T-helper 17 cell (primary cell): ENCODE measurements at places on chromosomes 13 and 19. TPM values are rescaled to one million over a fixed set of nuclear protein-coding genes. Genes with fewer than 3 reads are reported as not detected.

DNA sequence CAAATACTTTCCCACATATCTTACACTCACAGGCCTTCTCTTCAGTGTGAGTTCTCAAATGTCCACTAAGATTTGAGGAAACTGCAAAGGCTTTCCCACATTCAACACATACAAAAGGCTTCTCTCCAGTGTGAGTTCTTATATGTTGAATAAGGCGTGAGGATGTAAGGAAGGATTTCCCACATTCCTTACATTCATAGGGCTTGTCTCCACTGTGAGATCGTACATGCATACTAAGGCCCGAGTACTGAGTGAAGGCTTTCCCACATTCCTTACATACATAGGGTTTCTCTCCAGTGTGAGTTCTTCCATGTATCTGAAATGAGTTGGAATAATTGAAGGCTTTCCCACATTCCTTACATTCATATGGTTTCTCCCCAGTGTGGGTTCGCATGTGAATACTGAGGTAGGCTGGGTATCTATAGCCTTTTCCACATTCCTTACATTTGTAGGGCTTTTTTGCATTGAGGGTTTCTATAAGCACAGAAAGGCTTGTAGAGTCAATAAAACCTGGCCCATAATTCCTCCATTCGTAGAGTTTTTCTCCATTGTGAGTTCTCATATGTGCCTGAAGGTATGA is 9.6 kb downstream of the ZNF426 start:
- peaks cover 14% of the 10 kb centered on the region for H3K36me3 ChIP-seq
- no peaks in the 10 kb centered on the region for H3K27me3 ChIP-seq
- H3K27ac ChIP-seq, result no peak overlapping the region
- H3K4me1 ChIP-seq, result no peaks in the 10 kb centered on the region

GRCh38 chr13:98142380-98143156 is at the start of gene FARP1:
Gene FARP1 (plus strand): TSS chr13:98143094. CDS start chr13:98213243, 70,149 bp downstream.
- peaks cover 6% of the 10 kb centered on the region for H3K4me1 ChIP-seq
- H3K27ac ChIP-seq, result no peak within 1 kb of the TSS
- no peaks in the 10 kb centered on the region for H3K36me3 ChIP-seq
- H3K27me3 ChIP-seq, result peaks cover 71% of the 10 kb centered on the region

The DAND5 gene
- total RNA-seq, result not detected

The SHISA7 gene
- total RNA-seq, result not detected

DNA sequence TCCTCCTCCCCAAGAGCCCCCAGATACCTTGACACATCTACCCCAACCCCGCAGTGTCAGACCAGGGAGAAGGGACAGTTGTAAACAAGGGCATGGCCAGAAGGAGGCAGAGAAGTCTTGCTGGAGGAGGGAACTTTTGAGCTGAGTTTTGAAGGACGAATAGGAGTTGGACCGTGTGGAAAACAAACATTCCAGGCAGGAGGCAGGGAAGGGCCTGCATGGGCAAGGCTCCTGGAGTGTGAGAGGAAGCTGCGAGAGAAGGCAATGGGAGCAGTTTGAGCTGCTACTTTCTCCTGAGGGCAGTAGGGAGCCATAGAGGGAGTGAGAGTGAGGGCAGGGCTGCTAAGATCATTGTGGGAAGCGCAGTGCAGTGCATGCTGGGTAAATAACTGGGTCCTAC is 23.3 kb downstream of the IL12RB1 start:
- DNase-seq, result no peak
- H3K27ac ChIP-seq, result no peak overlapping the region
- peaks cover 4% of the 10 kb centered on the region for H3K4me1 ChIP-seq
- H3K27me3 ChIP-seq, result no peaks in the 10 kb centered on the region
- H3K4me3 ChIP-seq, result peak overlapping the region; percentile 52

DNA sequence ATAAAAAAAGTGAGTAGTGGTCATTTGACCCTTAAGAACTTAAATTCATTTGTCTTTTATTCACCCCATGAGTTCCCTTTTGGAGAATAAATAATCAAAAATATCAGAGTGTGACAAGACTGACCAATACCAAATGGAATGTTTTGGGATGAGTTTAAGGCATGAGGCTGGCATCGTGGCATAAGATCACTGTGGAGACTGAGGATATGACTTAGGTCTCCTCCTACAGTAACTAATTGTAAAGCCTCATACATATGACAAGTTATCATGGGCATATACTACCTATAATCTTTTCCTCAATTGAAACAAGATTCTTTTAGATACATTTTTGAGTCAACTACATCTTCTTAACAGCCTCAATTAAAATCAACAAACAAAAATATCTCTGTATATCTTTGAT is 782.0 kb downstream of the SLITRK1 start:
- no peak for DNase-seq
- H3K27ac ChIP-seq, result no peak overlapping the region
- no peaks in the 10 kb centered on the region for H3K36me3 ChIP-seq
- H3K4me1 ChIP-seq, result no peaks in the 10 kb centered on the region
- H3K4me3 ChIP-seq, result no peak overlapping the region

- H3K36me3 ChIP-seq, result no peaks in the 10 kb centered on the region
- H3K4me1 ChIP-seq, result no peaks in the 10 kb centered on the region
- H3K4me3 ChIP-seq, result no peak overlapping the region
These were observed 213.6 kb upstream of the CSNK1A1L start for GRCh38 chr13:37319031-37319443.

DNA sequence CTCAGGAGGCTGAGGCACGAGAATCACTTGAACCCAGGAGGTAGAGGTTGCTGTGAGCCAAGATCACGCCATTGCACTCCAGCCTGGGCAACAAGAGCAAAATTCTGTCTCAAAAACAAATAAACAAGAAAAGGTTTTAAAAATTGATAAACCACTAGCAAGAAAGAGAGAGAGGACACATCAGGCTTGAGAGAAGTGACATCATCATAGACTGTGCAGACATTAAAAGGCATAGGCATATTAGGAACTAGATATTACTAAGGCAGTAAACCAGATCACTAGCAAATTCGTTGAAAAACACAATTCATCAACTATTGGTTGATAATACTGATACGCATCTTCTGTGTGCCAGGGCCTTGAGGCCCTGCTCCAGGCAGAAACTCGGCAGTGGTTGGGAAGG is 7.7 kb downstream of the A1BG start:
- DNase-seq, result no peak
- H3K4me3 ChIP-seq, result peak overlapping the region; percentile 91
- H3K27me3 ChIP-seq, result no peaks in the 10 kb centered on the region

The FPR3 gene
- total RNA-seq, result not detected

The HMG20B gene
- 36.7 TPM for total RNA-seq

GRCh38 chr13:73336773-73337172 is 278.0 kb downstream of the KLF5 start:
- no peak overlapping the region for H3K4me3 ChIP-seq
- DNase-seq, result no peak
- no peaks in the 10 kb centered on the region for H3K4me1 ChIP-seq
- H3K36me3 ChIP-seq, result no peaks in the 10 kb centered on the region

GRCh38 chr19:8569066-8569771 is 8.0 kb downstream of the MYO1F start:
- H3K4me1 ChIP-seq, result peaks cover 52% of the 10 kb centered on the region
- peaks cover 5% of the 10 kb centered on the region for H3K36me3 ChIP-seq
- peak overlapping the region; percentile 97 for H3K27ac ChIP-seq
- H3K27me3 ChIP-seq, result no peaks in the 10 kb centered on the region
- peak overlapping the region; percentile 89 for H3K4me3 ChIP-seq

DNA sequence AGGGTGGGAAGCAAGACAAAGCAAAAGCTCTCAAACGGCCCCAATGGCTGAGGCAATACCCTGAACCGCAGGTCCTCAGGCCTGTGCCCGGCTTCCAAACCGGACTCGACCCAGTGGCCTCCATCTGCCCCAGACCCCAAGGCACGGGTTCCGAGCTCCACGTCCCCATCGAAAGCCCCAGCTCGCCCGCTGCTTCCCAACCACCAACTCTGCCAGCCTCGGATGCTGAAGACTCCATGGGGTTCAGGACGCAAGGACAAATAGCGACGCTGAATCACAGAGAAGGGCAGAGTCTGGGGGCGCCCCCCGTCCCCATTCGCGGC is 559 bp downstream of the POLR2E start:
- H3K36me3 ChIP-seq, result no peaks in the 10 kb centered on the region
- H3K4me3 ChIP-seq, result peak overlapping the region; percentile 97
- DNase-seq, result no peak
- H3K4me1 ChIP-seq, result peaks cover 27% of the 10 kb centered on the region
- peak overlapping the region; percentile 97 for H3K27ac ChIP-seq

DNA sequence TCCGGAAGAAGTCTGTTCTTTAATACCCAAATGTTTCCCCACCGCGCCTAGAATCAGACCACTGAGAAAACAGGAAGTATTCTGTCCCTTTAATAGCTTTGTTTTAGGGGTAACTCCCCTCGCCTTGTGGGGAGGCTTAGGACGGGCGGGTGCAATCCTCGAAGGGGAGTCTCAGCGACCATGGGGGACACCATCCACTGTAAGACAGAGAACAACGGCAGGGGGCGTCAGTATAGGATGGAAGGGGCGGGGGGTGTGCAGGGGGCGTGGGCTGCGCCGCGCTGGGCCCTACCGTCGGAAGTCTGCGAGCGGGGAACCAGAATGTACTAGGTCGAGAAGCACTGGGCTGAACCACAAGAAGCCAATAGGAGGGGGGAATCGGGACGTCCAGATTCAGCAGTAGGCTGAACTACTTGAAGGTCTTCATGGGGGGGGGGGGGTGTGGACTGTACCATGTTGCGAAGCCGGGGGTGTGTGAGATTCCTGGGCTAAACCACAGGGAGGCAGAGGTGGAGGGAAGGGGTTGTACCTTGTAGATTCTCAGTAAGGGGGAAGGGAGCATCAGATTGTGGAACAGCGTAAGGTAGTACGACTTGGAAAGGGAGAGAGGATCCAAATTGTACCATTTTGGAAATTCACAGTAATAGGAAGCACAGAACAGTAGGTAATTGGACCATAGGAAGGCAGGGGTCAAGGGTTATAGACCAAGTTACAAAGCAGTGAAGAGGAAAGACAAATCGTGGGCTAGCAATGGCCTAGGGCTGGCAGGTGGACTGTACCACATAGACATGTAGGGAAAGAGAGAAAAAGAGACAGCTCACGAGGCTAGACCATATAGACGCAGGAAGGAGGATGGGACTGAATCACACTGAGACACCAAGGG is 1.0 kb upstream of the DBP start:
- H3K36me3 ChIP-seq, result peaks cover 3% of the 10 kb centered on the region
- peak overlapping the region; percentile 99 for H3K4me3 ChIP-seq
- peaks cover 41% of the 10 kb centered on the region for H3K4me1 ChIP-seq

GRCh38 chr13:61383111-61383510 is 32.5 kb downstream of the PCDH20 start:
- no peak overlapping the region for H3K27ac ChIP-seq
- no peaks in the 10 kb centered on the region for H3K36me3 ChIP-seq
- no peak for DNase-seq
- H3K4me3 ChIP-seq, result no peak overlapping the region
- H3K27me3 ChIP-seq, result no peaks in the 10 kb centered on the region

GRCh38 chr19:845707-846521 is 5.1 kb downstream of the PRTN3 start:
- DNase-seq, result no peak
- peaks cover 3% of the 10 kb centered on the region for H3K36me3 ChIP-seq
- no peak overlapping the region for H3K27ac ChIP-seq
- peak overlapping the region; percentile 45 for H3K4me3 ChIP-seq

The C2CD4C gene
- not detected for total RNA-seq

DNA sequence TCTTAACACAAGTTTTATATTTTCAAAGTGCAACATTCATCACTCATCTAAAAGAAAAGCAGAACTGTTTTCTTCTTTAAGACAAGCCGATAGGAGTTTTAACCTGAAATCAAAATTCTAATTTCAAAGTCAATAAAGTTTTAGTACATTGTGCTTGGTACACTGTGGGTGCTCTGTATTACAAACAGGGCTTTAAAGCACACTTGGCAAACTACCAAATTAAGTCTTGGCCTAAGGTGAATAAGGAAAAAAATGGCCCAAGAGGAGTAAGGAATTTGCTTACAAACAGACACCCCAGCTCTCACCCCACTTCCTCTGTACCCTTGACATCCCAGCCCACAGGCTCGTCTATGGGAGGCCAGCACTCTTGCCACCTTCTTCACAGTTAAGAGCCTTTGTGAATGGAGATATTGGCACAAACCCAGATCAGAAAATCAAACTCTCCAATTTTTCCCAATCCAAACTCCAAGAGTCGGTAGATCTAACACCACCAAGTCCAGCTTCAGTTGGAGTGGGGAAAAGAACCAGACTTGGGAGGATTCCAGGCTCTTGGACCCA is 66.0 kb downstream of the ABCC4 start:
- H3K27ac ChIP-seq, result peak overlapping the region; percentile 34
- H3K4me1 ChIP-seq, result peaks cover 7% of the 10 kb centered on the region
- H3K36me3 ChIP-seq, result no peaks in the 10 kb centered on the region
- DNase-seq, result no peak
- no peak overlapping the region for H3K4me3 ChIP-seq

The CRX gene
- not detected for total RNA-seq
